ENCODE measurements at places on chromosomes 3 and 15.

DNA sequence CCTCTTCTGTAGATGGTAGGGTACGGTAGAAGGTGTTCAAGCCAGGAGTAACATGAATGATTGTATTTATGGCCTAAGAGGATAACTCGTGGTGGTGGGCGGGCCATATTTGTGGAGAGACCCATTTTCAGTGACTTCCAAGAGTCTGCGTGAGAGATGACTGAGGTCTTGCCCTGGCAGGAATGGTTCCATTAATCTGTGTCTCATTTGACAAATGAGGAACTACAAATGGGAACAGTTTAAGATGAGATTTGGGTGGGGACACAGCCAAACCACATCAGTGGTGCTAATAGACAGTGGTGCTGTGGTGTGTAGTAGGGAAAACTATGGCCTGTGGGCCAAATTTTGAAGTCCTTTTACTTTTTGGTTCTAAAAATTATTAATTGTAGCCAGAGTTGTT, 47.1 kb downstream of the FLNB start:
- no peak for DNase-seq

DNA sequence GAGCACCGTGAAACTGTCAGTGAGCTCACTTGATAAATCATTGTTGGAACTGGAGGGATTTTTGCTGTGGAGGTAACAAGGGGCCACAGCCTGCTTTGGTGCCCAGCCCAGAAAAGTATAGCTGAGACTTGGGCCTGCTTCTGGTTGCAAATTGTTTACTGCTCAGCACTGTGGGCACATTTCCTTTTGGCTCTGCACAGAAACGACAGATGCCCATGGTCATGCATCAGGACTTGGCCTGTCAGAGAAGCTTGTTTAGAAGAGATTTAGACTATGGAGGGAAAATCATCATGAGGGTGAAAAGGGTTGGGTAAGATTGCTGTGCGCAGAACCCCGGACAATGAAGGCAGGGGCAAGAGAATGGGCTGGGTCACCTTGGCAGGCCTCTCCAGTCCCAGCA, 286.1 kb upstream of the CTNNB1 start:
- DNase-seq: no peak

GRCh38 chr3:119352863-119353527, 58.8 kb downstream of the ARHGAP31 start:
- no peak for DNase-seq

- no peak for DNase-seq
Measured at GRCh38 chr3:37646865-37647264, 214.8 kb upstream of the CTDSPL start.

DNA sequence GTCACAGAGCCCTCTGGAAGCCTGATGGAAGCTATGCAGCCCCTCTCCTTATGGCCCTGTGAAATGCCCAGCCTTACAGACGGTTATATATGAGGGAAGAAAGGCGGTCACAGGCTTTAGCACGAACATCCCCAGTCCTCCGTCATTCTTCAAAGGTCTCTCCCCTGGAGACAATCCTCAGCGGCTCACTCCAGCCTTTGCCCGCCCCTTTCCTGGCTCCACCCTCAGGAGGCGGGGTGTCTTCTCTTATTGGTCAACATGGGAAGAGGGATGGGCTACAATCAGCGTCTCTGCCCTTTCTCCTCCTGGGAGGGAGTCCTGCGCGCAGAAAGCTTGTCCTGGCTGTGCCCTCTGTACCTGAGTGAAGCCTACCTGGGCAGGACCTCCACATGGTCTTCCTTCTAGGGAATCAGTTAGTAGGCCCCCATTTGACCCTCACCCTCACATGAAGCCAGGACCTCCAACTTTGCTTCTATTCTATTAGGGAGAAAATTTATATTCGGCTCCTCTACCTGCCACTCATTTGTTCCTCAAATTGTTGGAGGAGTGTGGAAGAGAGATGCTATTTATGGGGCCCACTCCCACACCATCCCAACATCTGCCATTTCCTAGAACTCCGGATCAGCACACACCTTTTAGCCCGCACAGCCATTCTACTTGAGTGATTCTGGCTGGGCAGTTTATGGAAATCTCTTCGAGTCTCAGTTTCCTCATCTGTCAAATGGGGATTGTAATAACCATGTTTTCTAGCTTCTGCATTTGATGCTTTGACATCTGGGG, 112.9 kb upstream of the SLC6A11 start:
- no peak for DNase-seq

DNA sequence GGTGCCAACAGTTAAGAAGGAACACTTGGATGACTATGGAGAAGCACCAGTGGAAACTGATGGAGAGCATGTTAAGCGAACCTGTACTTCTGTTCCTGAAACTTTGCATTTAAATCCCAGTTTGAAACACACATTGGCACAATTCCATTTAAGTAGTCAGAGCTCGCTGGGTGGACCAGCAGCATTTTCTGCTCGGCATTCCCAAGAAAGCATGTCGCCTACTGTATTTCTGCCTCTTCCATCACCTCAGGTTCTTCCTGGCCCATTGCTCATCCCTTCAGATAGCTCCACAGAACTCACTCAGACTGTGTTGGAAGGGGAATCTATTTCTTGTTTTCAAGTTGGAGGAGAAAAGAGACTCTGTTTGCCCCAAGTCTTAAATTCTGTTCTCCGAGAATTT, 3.0 kb downstream of the SKIL start:
- no peak for DNase-seq

DNA sequence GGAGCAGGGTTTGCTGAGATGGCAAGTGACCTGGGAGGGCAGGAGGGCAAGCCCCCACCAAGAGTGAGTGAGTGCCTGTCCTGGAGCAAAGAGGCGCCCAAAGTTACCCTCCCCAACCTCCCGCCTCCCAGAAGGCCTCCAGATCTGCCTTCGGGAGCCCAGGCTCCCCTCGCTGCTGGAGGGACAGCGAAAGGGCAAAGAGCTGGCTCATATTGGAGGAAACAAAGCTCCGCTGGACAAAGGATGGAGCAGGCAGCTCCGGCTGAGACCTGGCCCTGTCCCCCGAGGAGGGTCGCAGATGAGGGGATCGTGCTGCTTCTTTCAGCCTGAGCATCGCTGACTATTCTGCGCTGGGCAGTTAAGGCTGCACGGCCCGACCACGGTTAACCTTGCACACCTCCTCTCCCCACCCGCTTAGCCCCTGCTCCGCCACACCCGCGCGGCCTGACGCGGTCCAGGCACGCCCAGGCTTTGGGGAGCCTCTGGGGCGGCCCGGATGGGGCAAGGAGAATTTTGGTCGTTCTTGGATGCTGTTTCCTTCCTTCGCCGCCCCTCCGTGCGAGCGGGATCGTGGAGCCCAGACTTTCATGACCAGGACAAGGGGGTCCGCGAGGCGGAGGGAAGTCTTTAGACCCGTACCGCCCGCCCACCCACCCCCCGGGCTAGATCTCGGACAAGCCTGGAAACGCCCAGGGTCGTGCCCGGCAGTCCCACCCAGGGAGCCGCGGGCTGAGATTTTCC, 651 bp downstream of the PLCD1 start:
- DNase-seq: no peak

DNA sequence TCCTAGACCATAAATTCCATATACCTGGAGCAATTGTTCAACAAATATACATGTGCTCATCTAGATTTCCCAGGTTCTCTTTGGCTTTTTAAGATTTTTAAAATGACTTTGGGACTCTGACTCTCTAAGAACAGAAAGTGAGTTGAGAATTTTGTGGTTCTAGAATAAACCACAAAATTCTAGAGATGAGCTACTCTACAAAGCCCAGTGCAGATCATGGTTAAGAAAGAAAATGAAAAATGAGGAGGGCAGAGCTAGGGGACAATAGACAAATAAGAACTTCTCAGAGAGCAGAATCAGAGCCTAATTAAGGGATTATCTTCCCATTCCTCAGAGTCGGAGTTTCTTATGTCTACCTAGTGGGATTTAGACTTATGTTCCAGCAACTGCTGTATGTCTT, 694.7 kb downstream of the ZNF385D start:
- no peak for DNase-seq

DNA sequence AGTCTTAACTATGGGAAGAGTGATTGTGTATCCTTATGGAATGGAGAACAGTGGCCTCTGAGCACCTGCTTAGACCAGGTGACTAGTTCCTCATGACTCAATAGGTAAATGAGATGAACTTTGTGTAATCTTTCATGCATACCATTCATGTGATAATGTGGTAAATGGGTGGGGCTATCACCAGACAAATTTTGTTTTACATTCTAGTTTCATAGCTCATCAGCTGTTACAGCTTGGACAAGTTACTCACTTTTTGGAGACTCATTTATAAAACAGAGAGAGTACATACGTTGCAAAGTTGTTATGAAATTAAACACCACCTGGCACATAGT, 103.7 kb upstream of the TGFBR2 start:
- no peak for DNase-seq

GRCh38 chr3:69768438-69768837, 29.2 kb downstream of the MITF start:
- no peak for DNase-seq

GRCh38 chr15:80153900-80154299, 1.1 kb downstream of the FAH start:
- no peak for DNase-seq

DNA sequence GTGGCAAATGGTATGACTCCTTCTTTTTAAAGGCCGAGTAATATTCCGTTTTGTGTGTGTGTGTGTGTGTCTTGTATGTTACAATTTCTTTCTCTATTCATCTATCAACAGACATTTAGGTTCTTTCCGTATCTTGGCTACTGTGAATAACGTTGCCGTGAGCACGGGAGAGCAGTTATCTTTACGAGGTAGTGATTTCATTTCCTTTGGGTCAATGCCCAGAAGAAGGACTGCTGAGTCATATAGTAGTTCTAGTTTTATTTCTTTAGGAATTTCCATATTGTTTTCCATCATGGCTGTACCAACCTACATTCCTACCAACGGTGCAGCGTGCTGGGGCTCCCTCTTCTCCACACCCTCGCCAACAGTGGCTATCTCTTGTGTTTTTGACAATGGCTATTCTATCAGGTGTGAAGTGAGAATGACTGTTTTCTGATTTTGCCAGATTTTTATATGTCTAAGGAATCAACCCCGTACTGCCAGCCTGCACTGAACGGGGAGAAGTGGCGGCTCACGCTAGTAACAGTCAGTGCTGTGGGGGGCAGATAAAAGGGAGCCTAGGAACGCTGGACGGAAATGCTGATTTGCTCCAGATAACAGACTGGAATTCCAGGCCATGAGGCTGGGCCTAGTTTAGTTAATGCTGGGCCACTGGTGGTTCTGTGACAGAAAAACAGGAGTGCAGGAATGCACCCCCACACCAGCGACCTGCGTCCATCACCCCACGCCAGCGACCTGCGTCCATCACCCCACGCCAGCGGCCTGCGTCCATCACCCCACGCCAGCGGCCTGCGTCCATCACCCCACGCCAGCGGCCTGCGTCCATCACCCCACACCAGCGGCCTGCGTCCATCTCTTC, 168.1 kb downstream of the XXYLT1 start:
- DNase-seq: peak; percentile 90

DNA sequence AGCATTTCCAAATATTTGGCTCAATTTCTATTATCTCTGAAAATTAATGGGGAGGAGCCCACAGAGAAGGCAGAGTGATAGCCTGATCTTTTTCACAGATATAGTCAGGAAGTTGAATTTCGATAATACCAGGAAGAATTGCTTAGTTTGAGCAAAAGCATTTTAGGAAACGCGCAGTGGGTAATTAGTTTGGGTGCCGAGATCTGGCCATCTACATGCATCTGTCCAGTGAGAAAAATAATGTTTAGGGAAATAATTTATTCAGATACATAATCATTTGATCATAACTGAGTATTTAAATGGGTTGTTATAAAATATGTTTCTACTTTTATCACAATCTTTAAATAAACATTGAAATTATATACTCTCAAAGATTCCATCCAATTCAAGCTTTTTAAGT, 653.9 kb downstream of the RBMS3 start:
- no peak for DNase-seq

DNA sequence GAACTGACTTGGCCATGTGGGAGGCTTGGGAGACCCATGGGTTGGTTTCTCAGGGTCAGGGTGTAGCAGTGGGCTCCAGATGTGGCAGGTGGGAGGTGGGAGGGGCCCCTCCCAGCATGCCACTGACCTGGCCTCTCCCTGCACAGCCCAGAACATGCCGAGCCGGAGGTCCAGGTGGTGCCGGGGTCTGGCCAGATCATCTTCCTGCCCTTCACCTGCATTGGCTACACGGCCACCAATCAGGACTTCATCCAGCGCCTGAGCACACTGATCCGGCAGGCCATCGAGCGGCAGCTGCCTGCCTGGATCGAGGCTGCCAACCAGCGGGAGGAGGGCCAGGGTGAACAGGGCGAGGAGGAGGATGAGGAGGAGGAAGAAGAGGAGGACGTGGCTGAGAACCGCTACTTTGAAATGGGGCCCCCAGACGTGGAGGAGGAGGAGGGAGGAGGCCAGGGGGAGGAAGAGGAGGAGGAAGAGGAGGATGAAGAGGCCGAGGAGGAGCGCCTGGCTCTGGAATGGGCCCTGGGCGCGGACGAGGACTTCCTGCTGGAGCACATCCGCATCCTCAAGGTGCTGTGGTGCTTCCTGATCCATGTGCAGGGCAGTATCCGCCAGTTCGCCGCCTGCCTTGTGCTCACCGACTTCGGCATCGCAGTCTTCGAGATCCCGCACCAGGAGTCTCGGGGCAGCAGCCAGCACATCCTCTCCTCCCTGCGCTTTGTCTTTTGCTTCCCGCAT, 7.9 kb upstream of the STAB1 start:
- no peak for DNase-seq

- no peak for DNase-seq
Measured at GRCh38 chr3:167203062-167203461, 177.0 kb downstream of the ZBBX start.

GRCh38 chr3:60759439-60759838, 491.8 kb downstream of the FHIT start:
- DNase-seq: no peak

- DNase-seq: no peak
Measured at GRCh38 chr15:77815015-77815414, 182.3 kb upstream of the LINGO1 start.

DNA sequence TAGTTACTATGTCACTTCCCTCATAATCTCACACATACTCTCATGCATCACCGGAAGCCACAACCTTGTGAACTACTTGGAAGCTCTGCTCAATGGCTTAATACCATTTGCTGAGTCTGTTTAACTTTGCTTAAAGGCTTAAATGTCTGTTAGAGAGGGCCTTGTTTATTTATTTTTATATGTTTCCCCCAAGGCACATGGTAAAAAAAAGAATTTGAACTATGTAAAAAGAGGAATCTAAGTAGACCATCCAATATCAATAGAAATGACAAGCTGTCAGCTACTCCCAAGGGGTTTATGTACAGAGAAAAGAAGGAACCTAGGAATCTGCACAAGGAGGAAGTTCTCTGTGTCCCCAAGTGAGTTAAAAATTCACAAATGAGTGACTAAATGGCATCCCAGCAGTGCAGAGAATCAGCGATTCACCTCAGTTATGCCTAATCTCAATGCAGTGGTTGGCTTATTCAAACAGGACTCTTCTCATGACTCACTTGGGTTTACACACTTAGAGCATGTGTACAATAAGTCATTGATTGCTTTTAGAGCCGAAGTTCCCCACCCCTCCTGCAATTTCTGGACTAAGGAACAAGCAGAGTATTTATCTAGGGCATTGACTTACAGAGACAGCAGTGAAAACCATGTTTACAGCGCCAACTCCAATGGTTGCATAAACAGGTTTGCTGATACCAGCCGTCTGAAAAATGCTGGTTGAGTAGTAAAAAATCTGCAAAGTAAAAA, 24.4 kb downstream of the SLC2A2 start:
- no peak for DNase-seq

Data from PC-9 (cell line).